ENCODE measurements at places on chromosomes 2 and 18.

DNA sequence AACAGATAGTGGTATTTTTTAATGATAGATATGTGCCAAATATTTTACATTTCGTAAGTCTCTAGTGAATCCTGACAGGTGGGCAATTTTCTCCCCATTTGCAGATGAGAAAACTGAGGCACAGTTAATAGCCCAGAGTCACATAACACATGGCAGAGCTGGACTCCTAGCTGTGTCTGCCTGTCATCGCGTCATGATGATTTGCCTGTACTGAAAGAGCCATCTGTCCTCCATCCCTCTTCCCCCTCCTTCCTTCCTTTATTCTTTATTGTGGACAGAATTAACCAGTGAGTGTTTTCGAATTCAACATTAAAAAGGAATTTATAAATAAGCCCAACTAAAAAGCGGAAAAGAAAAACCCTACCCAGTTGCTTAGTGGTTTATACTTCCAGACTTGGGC lies 3.2 kb downstream of the DNAJB2 start:
- no peak for DNase-seq

- no peak for DNase-seq
Measured at GRCh38 chr18:44724105-44724778, 43.6 kb downstream of the SETBP1 start.

GRCh38 chr2:46702537-46702936 lies 213.1 kb downstream of the MCFD2 start:
- no peak for DNase-seq

GRCh38 chr2:9149726-9150567 lies 56.7 kb upstream of the ASAP2 start:
- DNase-seq: no peak

- DNase-seq: no peak
Measured at GRCh38 chr18:26840965-26841364, 24.5 kb downstream of the AQP4 start.

- no peak for DNase-seq
Measured at GRCh38 chr2:104896446-104896845, 42.5 kb downstream of the POU3F3 start.
